ENCODE measurements at places on chromosomes 6 and 20. TPM values are rescaled to one million over a fixed set of nuclear protein-coding genes. Genes with fewer than 3 reads are reported as not detected.

- no peak for DNase-seq
These were observed 18.9 kb upstream of the IL17A start for GRCh38 chr6:52167267-52167666.

GRCh38 chr6:136801581-136801980, 9.3 kb upstream of the MAP3K5 start:
- no peak for DNase-seq

DNA sequence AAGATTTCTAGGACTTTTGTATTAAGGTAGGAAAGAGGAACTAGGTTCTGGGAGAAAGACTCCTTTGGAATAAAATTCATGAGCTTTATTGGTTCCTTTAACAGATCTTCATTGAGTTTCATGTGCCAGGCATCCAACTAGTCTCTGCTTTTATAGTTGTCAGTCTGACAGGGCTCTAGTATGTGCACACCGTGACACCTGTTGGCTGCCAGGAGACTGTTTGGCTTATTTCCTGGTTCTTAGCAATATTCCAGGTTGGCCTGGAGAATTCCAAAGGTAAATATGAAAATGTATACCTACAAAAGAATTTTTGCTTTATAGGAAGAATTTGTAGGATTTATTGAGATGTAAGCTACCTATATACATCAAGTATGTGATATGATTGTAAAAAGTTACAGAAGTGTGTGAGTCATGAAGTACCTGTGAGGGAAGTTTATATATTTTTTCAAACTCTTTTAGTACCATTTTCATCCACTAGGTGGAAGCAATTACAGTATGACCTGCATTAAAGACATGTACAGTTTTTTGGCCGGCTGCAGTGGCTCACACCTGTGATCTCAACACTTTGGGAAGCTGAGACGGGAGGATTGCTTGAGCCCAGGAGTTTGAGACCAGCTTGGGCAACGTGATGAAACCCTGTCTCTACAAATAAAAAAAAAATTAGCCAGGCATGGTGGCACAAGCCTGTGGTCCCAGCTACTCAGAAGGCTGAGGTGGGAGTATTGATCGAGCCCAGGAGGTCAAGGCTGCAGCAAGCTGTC, 35.2 kb downstream of the NDUFAF5 start:
- no peak for DNase-seq

DNA sequence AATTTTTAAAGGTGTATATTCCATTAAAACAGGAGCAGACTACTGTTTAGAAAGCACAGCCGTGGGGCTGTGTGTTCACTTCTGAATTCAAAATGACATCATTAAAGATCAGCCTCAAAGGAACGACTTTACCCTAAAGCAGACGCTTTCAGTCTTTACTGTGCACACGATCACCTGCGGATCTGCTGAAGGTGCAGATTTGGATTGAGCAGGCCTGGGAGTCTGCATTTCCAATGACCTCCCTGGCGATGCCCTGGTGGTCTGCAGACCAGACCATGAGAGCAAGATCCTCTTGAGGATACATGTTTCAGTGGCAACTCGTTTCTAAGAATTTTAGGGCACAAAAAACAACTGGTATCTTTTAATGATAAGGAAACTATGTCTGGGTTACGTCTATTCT, 27.2 kb downstream of the TXNDC5 start:
- DNase-seq: no peak

DNA sequence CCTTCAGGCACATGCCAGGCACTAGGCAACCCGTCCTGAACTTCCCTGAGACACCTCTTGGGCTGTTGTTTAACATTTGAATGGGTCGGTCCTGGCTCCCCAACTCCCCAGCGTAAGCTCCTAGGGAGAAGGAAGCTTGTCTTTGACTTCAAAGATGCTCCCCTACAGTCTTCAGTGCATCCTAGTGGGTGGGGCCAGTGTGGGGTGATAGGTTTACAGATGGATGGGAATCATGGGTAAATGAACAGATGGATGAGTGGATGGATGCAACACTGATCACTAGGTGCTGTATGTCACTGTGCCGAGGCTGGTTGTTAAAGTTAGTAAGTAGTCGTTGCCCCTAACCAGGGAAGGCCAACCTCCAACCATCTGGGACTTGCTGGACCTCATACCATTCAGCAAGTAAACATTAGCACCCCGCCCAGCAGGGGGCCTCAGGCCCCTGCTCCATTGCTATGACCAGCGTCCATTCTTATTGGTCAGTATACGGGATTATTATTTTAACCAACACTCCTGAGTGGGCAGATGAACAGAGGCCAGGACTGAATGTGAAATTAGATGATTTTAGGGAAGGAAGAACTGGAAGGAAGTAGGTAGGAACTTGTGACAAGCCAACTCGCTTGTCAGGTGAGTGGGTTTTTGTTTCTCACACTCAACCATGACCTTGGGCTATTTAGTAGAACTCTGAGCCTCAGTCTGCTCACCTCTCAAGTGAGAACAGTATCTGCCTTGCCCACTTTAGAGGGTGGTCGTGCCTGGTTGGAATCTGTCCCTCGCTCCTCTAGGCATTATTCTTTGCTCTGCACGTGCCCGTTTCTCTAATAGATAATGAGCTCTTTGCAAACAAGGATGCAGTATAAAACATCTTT, 82.9 kb upstream of the FOXP4 start:
- DNase-seq: no peak

DNA sequence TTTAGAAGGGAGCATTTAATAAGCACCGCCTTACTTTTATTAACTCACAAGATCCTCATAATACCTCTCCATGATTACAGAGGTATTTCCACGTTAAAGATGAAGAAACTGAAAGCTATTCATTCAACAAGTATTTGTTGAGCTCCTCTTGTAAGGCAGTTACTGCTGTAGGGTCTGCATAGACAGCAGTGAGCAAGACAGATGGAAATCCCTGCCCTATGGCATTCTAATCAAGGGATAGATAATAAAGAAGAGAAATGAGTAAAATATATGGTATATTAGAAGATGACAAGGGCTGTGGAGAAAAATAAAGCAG, 77.8 kb upstream of the CTNNBL1 start:
- DNase-seq: no peak

DNA sequence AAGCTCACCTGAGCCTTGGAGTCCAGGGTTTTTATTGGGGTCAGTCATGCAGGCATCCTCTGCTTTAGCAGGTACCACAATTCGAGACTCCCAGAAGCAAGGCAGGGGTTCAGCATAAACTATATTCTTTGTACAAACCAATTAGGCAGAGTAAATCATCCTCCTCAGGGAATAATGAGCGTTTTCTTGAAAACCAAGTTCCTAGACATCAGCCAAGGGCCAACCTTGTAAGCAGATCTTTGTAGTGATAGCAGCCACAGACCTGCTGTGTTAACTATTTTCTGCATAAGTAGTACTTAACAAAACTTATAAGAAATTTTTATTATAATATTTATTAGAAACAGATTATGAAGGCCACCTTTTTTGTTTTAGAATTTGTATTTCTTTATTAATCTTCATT, 74.7 kb downstream of the STXBP5 start:
- DNase-seq: no peak

- DNase-seq: no peak
These were observed 6.6 kb downstream of the SIRPB2 start for GRCh38 chr20:1484438-1485116.

GRCh38 chr6:28710466-28711191, 184.9 kb downstream of the GPX5 start:
- DNase-seq: no peak

GRCh38 chr6:127176146-127176545, 57.7 kb downstream of the RSPO3 start:
- DNase-seq: no peak

GRCh38 chr6:39791311-39791710, 865 bp upstream of the DAAM2 start:
- no peak for DNase-seq

- DNase-seq: no peak
These were observed 6.2 kb upstream of the COX7A2 start for GRCh38 chr6:75249837-75250236.

DNA sequence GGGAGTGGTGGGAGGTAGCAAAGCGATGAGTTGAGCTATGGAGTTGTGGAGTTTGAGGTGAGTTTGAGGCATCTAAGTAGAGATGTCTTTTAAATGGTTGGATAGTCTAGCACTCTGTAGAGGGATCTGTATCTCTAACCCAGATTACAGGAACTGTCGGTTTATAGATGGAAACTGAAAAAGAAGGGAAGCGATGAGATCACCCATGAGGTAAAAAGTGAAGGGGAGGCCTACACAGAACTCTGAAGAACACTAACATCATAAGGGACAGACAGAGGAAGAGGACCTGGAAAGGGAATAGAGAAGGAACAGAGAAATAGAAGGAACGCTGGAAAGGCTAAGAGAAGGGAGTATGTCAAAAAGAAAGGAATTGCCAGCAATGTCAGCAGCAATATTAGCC, 2.5 kb downstream of the HINT3 start:
- no peak for DNase-seq

EFCAB8 gene
- 0.11 TPM for total RNA-seq

METTL24 gene
- total RNA-seq: 0.31 TPM

Measured in left colon (tissue), 2 donors.